ENCODE measurements at places on chromosomes 11 and 22. TPM values are rescaled to one million over a fixed set of nuclear protein-coding genes. Genes with fewer than 3 reads are reported as not detected.

Gene MS4A3
- total RNA-seq, result not detected

Gene NLRP10
- not detected for total RNA-seq

Gene OR5P2
- total RNA-seq, result not detected

Gene WNT11
- total RNA-seq, result 7.0 TPM

- no peaks in the 10 kb centered on the region for H3K27me3 ChIP-seq
- H3K4me3 ChIP-seq, result no peak overlapping the region
- H3K4me1 ChIP-seq, result no peaks in the 10 kb centered on the region
- DNase-seq, result no peak
Measured at GRCh38 chr11:104546501-104546900, 351.8 kb downstream of the CASP12 start.

DNA sequence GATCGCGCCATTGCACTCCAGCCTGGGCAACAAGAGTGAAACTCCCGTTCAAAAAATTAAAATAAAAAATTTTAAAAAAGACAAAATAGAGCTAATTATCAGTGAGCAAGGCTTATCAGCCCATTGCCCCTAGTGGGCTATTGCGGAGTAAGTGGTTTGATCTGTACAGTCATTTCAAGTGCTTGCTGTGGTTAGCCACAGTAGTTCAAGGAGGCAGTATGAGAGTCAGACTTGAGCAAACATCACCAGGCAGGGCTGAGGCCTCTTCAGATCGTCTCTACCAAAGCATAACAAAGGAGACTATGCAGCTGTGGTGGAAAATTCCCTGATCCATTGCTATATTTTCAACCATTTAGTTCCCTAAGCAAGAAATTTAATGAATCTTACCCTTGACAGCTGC lies 4.3 kb upstream of the SBF2 start:
- H3K27ac ChIP-seq, result no peak overlapping the region
- H3K36me3 ChIP-seq, result no peaks in the 10 kb centered on the region
- no peaks in the 10 kb centered on the region for H3K27me3 ChIP-seq

GRCh38 chr11:128763224-128763623 lies 69.4 kb downstream of the FLI1 start:
- H3K36me3 ChIP-seq, result no peaks in the 10 kb centered on the region
- no peak for DNase-seq
- H3K27me3 ChIP-seq, result no peaks in the 10 kb centered on the region
- no peaks in the 10 kb centered on the region for H3K4me1 ChIP-seq
- no peak overlapping the region for H3K27ac ChIP-seq

DNA sequence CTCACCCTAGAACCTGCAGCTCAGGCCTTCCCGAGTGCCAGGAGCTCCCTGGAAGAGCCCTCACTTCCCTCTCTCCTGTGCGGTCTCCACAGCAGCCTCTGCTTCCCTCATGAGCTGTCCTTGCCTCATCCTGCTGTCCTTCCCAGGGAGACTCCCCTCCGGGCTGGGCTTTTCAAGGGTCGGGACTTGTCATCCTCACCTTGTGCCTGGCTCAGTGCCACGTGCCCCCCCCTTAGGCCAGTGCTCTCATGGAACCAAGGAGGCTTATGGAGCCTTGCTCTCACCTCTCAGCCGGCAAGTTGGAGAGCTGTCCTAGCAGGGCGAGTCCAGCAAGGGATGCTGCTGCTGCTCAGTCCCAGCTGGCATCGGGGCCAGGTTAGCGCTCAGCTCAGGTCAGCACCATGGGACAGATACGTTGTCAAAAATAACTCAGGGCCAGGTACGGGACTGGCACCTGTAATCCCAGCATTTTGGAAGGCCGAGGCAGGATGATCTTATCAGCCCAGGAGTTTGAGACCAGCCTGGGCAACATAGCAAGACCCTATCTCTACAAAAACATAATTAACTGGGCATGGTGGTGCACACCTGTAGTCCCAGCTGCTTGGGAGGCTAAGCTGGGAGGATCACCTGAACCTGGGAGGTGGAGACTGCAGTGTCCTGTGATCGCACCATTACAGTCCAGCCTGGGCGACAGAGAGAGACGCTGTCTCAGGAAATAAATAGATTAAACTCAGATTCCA lies 13.6 kb downstream of the CTTN start:
- H3K4me3 ChIP-seq, result no peak overlapping the region
- H3K36me3 ChIP-seq, result no peaks in the 10 kb centered on the region
- no peaks in the 10 kb centered on the region for H3K4me1 ChIP-seq
- H3K27me3 ChIP-seq, result no peaks in the 10 kb centered on the region
- no peak overlapping the region for H3K27ac ChIP-seq
- no peak for DNase-seq

Measured in Peyer's patch (tissue), 4 donors.